ENCODE measurements at places on chromosomes 5 and 9. TPM values are rescaled to one million over a fixed set of nuclear protein-coding genes. Genes with fewer than 3 reads are reported as not detected.

GRCh38 chr5:135651156-135651555, 72.4 kb upstream of the CXCL14 start:
- DNase-seq: peak; percentile 62

Gene CAAP1
- 25.0 TPM for total RNA-seq

DNA sequence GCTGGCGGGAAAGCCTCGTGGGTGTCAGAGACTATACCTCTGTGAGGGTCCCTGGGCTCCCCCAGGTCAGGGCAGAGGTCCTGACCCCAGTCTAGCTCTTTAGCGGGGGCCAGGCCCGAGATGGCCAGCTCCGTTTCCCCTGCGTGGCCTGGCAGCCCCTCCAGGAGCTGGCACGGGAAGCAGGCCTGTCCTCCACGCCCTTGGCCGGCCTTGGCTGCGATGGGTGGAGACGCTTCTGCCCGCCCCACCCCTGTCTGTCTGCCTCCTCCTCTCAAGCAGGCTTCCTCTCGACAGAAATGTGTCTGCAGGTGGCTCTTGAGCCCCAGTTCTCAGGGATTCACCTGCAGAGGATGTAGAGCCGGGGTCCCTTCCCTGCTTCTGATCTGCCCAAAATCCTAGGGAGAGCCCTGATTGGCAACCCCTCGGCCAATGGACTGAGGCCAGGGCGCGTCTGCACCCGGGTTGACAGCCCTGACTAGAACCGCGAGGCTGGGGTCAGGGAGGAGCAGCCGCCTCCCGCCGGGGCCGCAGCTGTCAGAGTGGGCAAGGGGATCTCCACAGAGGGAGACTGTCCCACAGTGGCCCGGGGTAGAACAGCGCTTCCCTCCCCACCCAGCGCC, 2.6 kb upstream of the GRIN1 start:
- no peak for DNase-seq

DNA sequence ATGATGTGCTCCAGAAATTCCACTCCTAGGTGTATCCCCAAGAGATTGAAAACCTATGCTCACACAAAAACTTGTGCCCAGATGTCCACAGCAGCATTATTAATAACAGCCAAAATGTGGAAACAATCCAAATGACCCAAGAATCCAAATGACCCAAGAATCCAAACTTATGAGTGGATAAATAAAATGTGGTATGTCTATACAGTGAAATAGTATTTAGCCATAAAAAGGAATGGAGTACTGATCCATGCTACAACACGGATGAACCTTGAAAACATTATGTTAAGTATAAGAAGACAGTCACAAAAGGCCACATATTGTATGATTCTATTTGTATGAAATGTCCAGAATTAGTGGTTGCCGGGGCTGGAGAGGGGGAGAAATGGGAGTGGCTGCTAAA, 80.3 kb downstream of the PSD2 start:
- DNase-seq: no peak

Gene ZNF366
- not detected for total RNA-seq

DNA sequence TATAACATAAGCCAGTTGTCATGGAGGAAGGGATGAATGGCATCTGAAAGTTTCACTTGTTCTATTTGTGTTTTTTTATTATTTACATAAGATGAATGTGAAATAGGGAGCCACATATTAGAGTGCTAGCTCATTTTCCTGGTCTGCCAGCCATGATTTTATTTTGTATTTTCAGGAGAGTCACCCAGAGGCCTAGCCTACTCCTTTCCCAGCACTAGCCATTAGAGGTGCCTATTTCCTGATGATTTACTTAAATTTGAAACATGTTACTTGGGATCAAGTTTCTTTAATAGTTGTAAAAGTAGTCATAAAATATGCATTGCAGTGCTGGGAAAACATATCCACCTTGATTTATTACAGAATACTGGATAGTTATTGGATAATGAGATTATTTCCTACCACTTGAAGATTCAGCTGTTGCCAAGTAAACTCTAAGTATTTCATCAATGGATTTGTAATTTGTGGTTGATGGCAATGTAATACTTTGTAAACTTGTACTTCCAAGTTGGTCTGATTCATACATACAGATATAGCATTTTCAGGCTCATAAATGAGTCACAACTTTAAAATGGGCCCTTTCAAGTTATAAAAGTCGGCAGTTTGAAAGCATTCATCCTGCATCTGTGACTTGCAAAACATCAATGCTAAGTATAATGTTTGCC, 50.8 kb downstream of the KCNN2 start:
- peak; percentile 94 for DNase-seq

GRCh38 chr9:129401623-129402370, 219.1 kb downstream of the C9orf50 start:
- no peak for DNase-seq

Gene HNRNPK
- 550 TPM for total RNA-seq

DNA sequence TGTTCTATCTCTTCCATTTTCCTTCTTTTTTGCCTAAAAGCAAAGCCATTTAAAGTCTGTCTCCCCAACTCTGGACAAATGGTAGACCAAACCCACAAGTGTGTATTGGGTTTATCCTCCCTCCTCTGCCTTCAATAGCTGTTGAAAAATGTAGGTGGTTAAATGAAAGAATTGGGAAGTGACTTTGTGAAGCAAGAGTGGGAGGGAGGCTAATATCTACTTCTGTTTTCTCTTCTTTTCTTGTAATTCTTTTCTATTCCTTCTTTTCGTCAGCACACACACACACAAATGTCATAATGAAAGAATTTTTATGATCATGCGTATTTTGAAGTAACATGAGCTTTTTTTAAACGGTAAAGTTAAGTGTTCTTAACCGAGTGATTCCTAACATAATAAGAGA, 3.8 kb downstream of the CCDC152 start:
- DNase-seq: no peak

Gene TMEM171
- 2.4 TPM for total RNA-seq

- peak; percentile 82 for DNase-seq
Observed at GRCh38 chr9:18632632-18633403, 158.9 kb downstream of the ADAMTSL1 start.

DNA sequence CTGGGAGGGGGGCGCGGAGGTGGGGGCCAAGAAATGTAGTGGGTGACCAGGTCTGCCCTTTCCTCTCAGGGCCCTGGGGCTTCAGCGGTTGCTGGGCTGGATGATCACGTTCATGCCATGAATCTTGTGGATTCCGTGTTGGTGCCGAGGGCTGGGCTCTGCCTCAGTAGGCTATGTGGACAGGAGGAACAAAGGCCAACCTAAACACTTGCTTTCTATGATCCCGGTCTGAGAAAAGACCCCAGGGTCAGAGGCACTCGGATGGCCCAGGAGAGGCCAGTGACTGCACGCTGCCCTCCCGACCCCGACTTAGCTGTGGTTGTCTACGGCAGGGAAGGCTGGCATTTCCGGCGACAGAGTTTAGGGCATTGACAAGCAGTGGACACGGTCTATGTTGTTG, 26.6 kb downstream of the PHF2 start:
- DNase-seq: no peak

- DNase-seq: no peak
Observed at GRCh38 chr5:77397686-77398292, 94.3 kb downstream of the WDR41 start.

- DNase-seq: no peak
Observed at GRCh38 chr5:65825408-65826328, 100.7 kb upstream of the ERBIN start.

GRCh38 chr5:102638316-102638715, 116.8 kb upstream of the PAM start:
- peak; percentile 78 for DNase-seq

DNA sequence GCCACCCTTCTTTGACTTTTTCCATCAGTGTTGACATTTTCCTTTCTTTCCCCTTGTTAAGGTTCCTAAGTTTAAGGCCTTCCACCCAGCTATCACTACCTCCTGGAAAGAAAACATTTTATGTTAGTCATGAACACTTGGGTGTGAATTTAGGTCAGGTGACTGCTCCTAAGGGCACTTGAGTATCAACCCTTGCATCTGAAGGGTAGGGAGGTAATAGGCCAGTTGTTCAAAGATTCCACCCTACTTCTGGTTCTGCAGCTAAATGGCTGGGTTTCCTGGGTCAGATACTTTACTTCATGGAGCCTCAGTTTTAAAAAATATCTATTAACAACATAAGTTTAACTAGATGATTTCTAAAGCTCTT, 49.1 kb upstream of the OSMR start:
- no peak for DNase-seq

- no peak for DNase-seq
Observed at GRCh38 chr5:167634432-167634831, 657.0 kb upstream of the WWC1 start.

- no peak for DNase-seq
Observed at GRCh38 chr9:115513148-115513547, 395.2 kb upstream of the TNC start.

Gene IFNA13
- not detected for total RNA-seq

GRCh38 chr5:179700401-179700918, 1.7 kb downstream of the CANX start:
- no peak for DNase-seq

DNA sequence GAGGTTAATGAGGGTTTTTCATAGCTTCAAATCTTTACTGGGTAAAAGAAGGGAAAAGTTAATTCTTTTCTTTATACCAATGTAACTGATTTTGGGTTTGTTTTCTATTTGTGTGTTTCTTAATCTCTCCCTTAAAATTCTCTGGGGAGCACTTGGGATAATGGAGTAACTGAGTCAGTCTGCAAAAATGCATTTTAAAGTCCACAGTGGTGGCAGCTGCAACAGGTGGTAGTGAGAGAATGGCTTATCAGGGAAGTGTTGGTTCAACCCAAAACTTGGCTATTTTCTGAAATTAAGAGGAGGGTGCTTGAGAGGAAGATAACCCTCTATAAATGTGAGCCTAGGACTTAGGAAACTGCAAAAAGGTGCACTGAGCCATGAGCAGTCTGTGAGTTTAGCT, 39.9 kb upstream of the ASTN2 start:
- no peak for DNase-seq
